ENCODE measurements at places on chromosomes 1 and 21.

- DNase-seq, result no peak
Measured at GRCh38 chr1:183920651-183921050, 115.7 kb downstream of the RGL1 start.

DNA sequence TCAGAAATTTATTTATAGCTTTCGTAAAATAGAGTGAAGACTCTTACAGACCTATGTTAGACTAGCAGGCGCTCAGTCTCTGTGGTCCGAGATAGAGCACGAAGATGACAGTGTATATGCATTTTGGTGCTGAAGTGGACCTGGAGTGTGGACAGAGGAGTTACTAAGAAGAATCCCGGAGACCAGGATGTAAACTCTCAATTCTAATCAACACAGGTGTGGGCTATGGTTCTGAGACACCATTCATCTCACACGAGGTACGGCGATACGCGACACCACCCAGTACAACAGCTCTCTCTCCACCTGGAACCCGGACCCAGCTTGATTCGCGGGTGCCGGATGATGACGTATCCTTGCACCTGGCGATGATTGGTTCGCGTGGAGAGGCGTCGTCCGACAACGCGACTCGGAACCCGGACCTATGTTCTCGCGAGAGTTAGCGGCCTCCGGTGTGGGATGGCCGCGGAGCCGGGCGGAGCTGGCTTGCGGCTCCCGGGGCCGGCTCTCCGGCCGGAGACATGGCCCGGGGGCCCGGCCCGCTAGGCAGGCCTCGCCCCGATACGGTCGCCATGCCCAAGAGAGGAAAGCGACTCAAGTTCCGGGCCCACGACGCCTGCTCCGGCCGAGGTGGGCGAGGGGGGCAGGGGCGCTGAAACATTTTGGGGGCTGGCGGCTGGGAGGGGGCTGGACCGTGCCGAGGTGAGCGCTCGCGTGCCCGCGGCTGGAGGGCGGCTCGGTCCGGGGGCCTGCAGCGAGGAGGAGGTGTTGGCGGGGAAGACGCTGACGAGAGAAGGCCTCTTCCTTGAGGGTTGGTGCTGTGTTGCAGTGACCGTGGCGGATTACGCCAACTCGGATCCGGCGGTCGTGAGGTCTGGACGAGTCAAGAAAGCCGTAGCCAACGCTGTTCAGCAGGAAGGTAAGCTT is at the start of gene TMEM183A:
TMEM183A (plus strand) TSS at position 427 of the 924 bp plus-strand sequence; CDS start at position 519, 92 bp downstream.
- DNase-seq, result peak; percentile 84

GRCh38 chr1:72432645-72433267 is 150.4 kb upstream of the NEGR1 start:
- DNase-seq, result no peak

DNA sequence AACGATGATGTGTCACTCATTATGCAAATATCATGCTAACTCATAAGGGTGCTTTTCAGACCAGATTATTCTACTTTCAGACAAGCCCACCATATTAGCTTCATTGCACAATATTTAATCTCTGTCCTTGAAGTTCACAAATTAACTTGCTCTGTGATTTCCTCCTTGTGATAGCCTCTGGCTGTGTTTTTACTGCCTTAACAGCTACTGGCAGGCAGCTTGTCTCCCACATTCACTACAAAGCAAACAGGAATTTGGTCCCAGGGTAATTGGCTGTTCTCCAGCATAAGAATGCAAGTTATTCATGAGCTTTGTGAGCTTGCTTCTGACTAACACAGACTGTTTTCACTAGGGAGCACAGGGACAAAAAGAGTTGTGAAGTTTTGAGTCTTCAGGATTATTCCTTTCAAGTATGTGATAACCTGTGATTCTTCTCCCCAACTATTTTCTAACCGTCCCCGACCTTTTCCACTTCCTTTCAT is 87.9 kb upstream of the HMCN1 start:
- peak; percentile 96 for DNase-seq
